Activated T-helper 2 cell treated with anti-CD3 and anti-CD28 coated beads, Interferon-gamma antibody, Interleukin-2, Interleukin-4, amounts not matched to agents 10 μg/mL and 5 μg/mL and 100 μg/mL, durations not matched to agents 14 hours and 24 hours and 36 hours (primary cell): ENCODE measurements at places on chromosomes 1 and 21.

GRCh38 chr1:225642177-225642576 lies 10.7 kb downstream of the ENAH start:
- DNase-seq: no peak
- H3K4me1 ChIP-seq: no peaks in the 10 kb centered on the region
- peaks cover 15% of the 10 kb centered on the region for H3K27me3 ChIP-seq
- no peaks in the 10 kb centered on the region for H3K36me3 ChIP-seq

- H3K36me3 ChIP-seq: no peaks in the 10 kb centered on the region
- DNase-seq: no peak
- peaks cover 2% of the 10 kb centered on the region for H3K4me1 ChIP-seq
- peaks cover 2% of the 10 kb centered on the region for H3K27me3 ChIP-seq
- no peak overlapping the region for H3K27ac ChIP-seq
These were observed 81.4 kb downstream of the VAV3 start for GRCh38 chr1:107883562-107883961.

DNA sequence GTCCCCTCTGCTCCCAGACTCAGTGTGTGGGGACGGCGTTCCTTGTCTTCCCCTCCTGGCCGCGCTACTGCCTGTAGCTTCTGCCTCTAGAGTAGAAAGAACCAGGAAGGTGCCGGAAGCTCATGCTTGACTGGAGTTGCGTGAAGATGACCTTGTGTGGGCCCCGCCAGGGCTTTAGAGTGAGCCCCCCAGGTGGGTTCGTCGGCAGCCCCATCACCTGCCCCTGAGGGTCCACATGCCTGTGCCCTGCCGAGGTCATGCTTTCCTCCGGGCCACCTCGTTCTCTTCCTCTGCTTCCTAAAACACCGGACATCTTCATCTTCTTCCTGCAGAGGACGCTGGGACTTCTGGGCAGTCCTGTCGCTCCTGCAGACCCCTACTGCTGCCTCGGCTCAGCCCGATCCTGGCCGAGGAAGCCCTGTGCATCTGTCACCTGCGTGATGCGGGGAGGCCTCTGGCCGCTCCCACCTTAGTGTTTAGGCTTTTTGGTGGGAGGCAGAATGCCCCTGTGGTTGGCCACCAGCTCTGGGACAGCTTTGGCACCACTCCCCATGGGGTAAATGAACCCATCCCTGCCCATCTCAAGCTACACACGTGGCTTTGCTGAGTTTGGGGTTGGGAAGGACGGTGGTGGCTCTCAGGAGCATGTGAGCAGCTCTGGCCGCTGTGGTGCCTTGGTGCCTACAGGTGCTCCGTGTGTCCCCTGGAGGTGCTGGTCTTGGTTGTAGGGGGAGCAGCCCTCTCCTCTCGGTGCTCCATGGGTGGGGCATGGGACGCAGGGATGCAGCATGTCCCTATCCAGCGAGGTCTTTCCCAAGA lies 12.3 kb downstream of the OBSCN start:
- no peak overlapping the region for H3K27ac ChIP-seq
- no peaks in the 10 kb centered on the region for H3K27me3 ChIP-seq
- no peak overlapping the region for H3K4me3 ChIP-seq
- H3K4me1 ChIP-seq: no peaks in the 10 kb centered on the region
- peaks cover 33% of the 10 kb centered on the region for H3K36me3 ChIP-seq
- no peak for DNase-seq

DNA sequence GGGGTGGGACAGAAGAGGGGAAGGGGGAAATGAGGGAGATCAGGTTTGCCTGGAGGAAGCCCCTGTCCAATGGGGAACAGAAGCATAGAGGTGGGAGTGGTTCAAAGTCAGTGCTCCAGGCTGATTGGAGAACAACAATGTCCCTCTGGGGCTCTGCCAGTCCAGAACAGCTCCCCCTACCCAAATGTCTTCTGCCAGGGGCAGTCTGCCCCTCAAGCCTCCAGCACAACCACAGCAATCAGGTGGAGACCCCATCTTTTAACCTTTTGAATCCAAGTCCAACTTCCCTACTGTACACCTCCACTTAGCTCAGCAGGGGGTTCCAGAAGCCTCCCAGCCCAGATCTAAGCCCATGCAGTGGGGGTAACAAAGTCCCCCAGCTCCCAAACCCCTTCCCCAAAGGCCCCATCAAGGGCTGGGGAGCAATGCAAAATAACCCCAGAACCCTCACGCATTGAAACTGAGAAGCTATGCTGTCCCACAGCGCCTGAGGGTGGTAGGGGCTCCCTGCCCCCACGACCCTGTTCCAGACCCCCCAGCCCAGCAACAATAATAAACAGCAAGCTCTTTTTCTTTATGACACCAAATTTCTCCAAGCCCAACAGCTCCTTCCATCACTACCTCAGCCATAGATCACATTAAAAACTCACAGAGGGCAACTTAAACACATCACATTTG lies 3.3 kb downstream of the AHDC1 start:
- H3K36me3 ChIP-seq: no peaks in the 10 kb centered on the region
- peaks cover 2% of the 10 kb centered on the region for H3K27me3 ChIP-seq
- peak overlapping the region; percentile 64 for H3K4me3 ChIP-seq

DNA sequence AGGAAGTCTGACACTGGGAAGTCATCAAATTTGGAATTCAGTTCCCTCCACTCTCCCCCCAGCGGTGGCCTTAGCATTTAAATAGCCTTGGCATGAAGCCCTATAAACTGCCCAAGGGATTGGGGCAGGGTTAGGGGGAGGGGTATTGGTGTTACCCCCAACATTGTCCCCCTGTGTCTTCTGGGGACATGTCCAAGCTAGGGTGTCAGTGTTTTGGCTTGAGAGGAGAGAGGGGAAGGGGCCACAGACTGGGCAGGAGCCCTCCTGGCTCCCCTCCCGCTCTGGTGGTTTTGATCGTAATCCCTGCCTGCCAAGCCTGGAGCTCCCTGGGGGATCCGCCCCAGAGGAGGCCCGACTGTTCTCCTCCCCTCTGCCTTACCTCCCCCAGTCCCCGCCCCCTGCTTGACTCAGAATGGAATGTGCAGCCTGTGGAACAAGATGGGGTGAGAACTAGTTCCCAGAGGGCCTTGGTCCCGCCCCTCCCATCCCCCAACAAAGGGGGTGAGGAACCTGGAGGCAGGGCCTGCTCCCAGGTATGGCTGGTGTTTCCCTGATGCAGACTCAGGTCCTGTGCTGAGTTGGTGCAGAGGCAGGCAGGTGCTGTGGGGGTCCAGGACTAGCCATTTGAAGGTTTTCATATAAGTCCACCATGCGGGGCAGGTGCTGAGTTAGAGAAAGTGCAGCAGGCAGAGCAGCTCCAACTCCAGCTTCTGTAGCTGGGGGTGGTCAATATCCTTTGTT lies 7.4 kb downstream of the SOX13 start:
- no peak overlapping the region for H3K27ac ChIP-seq
- H3K36me3 ChIP-seq: no peaks in the 10 kb centered on the region
- no peaks in the 10 kb centered on the region for H3K4me1 ChIP-seq
- no peak for DNase-seq

GRCh38 chr1:19596065-19596713 lies 47.9 kb upstream of the NBL1 start:
- H3K4me3 ChIP-seq: peak overlapping the region; percentile 98
- H3K4me1 ChIP-seq: peaks cover 33% of the 10 kb centered on the region
- no peak for DNase-seq
- peak overlapping the region; percentile 99 for H3K27ac ChIP-seq

DNA sequence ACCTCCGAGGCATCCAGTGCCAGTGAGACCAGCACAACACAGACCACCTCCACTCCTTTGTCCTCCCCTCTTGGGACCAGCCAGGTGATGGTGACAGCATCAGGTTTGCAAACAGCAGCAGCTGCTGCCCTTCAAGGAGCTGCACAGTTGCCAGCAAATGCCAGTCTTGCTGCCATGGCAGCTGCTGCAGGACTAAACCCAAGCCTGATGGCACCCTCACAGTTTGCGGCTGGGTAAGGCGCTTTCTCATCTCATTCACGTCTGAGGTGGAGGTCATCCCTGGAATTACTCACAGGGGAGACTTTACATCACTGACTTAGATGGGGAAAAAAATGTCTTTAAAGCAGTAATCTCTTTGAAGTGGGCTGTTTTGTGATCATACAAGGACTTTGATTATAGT lies 106.3 kb downstream of the CD247 start:
- peaks cover 37% of the 10 kb centered on the region for H3K36me3 ChIP-seq
- peak overlapping the region; percentile 36 for H3K27ac ChIP-seq
- H3K4me3 ChIP-seq: no peak overlapping the region
- peaks cover 20% of the 10 kb centered on the region for H3K4me1 ChIP-seq
- no peak for DNase-seq

DNA sequence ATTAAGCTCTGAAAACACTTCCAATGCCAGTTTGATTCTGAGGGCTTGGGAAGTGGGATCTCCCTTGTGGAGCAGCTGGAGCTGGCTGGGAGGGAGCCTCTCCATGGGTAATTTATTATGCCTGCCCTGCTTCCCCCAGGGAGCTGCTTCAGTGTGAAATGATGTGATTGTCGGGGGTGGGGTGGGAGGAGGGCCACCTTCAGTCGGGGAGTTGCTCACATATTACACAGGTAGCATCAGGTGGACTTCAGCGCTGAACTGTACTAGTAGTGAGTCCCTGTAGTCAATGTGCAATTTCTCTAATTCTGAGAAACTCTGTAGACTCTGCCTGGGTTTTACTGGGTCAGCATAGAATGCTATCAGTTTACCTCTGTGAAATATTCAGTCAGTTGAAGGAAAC lies 12.8 kb downstream of the PLA2G2E start:
- no peak overlapping the region for H3K27ac ChIP-seq
- peaks cover 2% of the 10 kb centered on the region for H3K4me1 ChIP-seq
- H3K36me3 ChIP-seq: peaks cover 63% of the 10 kb centered on the region
- no peak for DNase-seq
- H3K27me3 ChIP-seq: no peaks in the 10 kb centered on the region

GRCh38 chr1:46081619-46082018 lies 50.8 kb downstream of the PIK3R3 start:
- DNase-seq: no peak
- no peak overlapping the region for H3K4me3 ChIP-seq
- H3K27ac ChIP-seq: no peak overlapping the region
- peaks cover 13% of the 10 kb centered on the region for H3K27me3 ChIP-seq
- H3K4me1 ChIP-seq: no peaks in the 10 kb centered on the region
- H3K36me3 ChIP-seq: no peaks in the 10 kb centered on the region

DNA sequence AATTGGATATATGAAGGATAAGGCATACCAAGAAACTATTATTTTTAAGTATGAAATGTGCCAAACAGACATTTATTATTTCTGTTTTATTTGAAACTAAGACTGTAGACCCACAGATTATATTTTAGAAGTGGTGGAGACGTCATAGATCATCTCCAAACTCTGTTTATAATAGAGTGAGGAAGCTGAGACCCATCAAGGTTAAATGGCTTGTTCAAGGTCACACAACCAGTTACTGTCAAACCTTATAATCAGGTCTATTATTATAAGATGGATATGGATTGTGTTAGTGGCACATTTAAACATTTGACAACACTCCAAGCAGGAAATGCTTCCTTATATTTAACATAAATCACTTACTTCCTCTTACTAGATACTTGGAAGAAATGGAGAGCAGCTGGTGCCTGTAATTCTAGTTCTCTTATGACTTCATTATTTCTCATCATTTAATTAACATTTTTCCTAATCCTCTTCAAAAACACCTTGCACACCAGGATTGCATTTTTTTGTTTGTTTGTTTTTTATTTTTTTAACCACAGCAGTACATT lies 117.0 kb downstream of the NEK7 start:
- no peak for DNase-seq
- H3K4me1 ChIP-seq: peaks cover 26% of the 10 kb centered on the region
- no peaks in the 10 kb centered on the region for H3K27me3 ChIP-seq

DNA sequence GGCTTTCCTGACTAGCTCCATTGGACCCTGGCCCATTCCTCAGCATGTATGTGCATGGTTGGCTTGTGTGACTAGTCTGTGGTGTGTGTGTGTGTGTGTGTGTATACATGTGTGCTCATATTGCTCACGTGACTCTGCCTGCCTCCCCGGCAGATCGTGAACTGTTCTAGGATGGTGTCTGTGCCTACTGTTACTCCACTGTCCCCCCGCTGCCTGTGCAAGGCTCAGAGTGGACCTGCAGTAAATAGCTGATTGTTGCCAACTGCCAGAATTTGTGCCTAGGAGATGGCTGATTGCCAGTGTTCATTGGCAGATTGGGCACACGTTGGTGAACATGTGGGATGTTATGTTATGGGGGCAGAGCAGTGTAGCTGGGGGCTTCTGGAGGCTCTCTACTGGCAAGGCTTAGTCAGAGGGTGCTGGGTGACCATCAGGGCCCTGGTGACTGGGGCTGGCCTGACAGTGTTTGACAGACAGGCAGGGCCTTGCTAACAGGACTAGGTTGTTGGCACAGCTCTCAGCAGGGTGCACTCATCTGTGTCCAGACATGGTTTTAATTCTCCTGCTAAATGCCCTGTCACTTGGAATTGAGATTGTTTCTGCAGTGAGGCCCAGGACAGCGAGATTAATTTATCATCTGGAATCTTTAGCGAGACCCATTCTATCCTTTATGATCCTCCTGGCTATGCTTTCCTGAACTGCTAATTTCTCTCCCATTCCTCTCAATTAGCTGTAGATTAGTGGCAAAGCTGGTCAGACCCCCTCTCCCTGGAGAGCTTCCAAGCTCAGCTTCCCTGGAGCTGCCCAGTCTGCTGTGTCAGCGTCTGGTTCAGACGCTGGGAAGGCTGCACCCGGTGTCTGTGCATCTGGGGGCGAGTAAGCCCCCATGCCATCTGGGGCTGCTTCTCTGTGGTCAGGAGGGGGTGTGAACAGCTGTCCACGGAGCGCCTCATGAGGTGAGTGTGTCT lies 20.8 kb downstream of the SLC6A17 start:
- peaks cover 3% of the 10 kb centered on the region for H3K27me3 ChIP-seq
- H3K4me1 ChIP-seq: no peaks in the 10 kb centered on the region
- no peaks in the 10 kb centered on the region for H3K36me3 ChIP-seq
- H3K27ac ChIP-seq: no peak overlapping the region

DNA sequence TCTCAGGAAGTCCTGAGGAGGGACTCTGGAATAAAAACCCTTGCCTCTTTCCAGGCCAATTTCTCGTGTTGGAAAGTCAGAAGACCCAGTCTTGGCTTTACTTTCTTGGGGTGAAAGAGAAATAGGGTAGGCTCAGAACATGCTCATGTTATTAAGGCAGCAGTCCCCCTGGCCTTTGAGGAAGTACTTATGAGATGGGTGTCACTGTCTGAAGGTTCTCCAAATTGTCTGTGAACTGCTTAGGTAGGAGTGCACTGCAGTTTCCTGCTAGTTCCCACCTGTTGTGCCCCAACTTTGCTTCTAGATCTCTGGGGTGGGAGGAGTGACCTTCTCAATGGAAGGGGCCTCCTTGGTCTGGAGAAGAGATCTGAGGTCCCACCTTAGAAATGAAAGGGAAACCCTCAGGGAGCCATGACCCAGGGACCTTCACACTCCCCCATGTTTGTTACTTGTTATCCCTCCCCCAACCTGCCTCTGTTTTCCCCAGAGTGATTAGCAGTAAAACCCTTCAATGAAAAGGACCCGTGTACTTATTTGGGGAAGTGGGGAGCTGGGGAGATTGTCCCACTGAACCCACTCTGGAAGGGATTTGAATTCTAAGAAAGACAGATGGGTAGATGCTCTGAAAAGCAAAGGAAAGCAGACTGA lies 5.7 kb downstream of the ZNF691 start:
- no peak for DNase-seq

DNA sequence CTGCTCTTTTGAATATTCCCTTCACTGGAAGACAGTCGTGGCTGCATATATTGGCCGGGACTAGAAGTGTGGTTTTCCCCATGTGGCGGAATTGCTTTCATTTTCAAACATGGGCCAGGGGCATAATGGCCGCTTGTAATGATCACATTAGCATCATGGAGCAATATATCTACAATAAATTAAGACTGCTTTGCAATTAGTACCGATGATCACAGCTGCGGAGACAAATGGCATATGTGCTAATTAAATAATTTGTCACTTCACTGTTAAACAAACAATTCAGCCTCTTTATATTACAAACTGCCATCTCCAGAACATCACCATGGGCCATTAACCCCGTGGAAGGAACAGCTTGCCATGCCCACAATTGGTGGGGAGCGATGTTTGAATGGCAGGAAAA lies 68.2 kb upstream of the OLIG2 start:
- no peaks in the 10 kb centered on the region for H3K36me3 ChIP-seq
- H3K27me3 ChIP-seq: peaks cover 57% of the 10 kb centered on the region
- H3K4me1 ChIP-seq: no peaks in the 10 kb centered on the region
